GM23248 (cell line): ENCODE measurements at places on chromosomes 12 and 14. TPM values are rescaled to one million over a fixed set of nuclear protein-coding genes. Genes with fewer than 3 reads are reported as not detected.

C12orf42 gene
- total RNA-seq: not detected in 2 replicates

DNA sequence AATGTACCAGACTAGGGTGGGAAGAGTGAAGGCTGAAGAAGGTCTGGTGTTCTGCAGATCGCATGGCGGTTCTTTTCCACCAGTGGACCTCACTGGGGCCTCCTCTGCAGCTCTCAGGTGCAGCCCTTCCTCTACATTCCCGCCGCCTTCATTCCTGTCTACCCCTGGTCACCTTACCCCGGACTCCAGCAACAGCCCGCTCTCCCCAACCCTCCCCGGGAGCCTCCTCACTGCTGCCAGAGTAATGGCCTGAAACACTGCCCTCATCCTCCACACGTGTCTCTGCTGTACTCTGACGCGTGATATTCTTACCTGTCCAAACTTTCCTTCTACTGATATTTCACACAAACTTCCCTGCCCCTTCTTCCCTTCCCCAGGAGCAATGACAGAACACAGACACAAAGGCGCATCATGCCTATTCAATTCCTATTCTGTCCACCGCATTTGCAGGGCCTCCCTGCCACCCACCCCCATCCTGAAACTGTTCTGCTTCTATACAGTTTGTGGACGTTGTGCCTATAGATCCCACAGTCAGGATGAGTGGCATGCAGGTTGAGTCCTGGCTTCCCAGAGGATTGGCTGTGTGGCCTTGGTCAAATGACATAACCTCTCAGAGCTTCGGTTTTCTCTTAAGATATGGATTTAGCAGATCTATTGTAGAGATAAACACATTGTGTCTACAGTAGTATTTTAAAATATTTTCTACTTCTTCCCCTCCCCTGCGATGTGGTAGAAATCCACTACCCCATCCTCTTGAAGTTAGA is 1.7 kb upstream of the NUAK1 start:
- DNase-seq: no peak

SLC7A8 gene
- total RNA-seq: 2.7 and 6.7 TPM in 2 replicates

DNA sequence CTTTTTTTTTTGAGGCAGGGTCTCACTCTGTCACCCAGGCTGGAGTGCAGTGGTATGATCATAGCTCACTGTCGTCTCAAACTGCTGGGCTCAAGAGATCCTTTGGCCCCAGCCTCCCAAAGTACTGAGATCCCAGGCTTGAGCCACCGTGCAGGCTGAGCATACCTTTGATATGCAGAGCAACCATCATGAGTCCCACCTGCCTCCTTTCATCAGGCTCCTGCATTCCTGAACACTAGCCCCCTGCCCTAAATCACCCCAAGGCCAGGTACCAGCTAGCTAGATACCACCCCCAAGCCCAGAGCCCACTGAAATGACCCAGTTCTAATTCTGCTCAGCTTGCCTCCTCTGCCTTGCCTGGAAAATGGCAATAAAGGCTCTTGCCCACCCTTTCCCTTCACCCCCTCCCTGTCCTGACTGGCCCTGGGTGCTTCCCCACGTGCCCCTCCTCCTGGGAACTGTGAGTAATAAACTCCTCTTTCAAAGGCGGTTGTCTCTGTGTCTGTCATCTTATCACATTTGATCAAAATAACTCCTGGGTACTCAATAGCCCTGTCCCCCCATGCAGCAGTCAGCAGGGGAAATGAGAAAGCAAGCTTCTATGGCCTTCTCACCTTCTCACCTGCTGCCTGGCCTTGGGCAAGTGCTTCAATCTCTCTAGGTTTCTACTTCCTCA is 6.4 kb upstream of the BRF1 start:
- DNase-seq: no peak

DNA sequence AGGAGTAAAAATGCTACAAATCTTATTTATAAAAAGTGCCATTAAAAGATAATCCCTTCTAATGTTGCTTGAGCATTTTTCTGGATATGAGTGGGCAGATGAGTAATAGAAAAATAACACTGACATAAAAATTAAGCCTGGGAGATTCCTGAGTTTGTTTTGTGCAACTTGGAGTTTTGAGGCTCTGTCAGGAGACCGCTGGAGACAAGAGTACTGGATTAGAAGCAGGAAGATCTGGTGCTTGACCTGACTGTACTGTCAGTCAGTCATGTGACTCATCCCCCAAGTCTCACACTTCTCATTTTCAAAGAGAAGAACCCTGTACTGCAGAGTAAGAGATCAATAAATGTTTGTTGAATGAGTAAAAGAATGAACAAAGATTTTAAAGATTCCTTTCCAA is 29.4 kb downstream of the ANO4 start:
- peak; percentile 68 for DNase-seq

- no peak for DNase-seq
These were observed 954.8 kb upstream of the SEL1L start for GRCh38 chr14:82488473-82488872.

NR4A1 gene
- 12.5 and 13.1 TPM in 2 replicates for total RNA-seq

DNA sequence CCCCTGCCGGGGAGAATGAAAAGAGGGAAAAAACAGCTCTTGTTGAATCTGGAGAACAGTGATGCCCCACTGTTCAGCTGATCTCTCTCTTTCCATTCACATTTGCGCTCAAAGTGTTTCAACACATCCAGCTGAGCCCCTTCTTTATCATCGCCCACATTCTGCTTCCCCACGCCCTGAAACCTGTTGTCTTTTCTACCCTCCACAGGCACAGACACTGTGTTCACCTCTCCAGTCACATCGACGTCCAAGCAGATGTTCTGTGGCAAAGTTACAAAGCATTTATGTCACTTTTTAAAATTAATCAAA is 338.7 kb downstream of the EGLN3 start:
- DNase-seq: no peak

GRCh38 chr14:97120611-97121031 is 323.4 kb downstream of the VRK1 start:
- DNase-seq: no peak

DNA sequence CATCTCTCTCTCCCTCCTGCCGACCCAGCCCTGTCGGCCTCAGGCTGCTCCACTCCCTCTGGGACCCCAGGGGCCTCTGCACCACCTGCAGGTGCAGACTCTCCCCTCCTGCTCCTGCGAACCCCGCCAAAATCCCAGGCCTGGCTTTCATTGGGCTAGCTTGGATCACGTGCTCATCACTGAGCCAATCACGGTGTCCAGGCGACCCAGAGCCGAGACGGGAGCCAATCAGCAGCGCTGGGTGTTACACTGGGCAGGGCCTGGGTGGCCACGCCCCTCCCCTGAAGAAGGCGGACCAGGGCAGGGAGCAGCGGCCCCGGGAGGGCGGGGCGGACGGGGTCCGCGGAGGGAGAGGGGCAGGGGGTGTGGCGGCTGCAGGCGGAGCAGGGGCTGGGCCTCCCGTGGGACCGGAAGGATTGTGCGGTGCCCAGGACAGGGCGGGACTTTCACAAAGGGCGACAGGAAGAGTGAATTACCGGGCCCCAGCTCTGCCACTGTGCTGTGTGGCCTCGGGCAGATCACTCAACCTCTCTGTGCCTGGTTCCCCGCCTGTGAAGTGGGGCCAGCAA is 66.6 kb upstream of the FBRSL1 start:
- DNase-seq: peak; percentile 31
